ENCODE measurements at places on chromosomes 3 and 15.

DNA sequence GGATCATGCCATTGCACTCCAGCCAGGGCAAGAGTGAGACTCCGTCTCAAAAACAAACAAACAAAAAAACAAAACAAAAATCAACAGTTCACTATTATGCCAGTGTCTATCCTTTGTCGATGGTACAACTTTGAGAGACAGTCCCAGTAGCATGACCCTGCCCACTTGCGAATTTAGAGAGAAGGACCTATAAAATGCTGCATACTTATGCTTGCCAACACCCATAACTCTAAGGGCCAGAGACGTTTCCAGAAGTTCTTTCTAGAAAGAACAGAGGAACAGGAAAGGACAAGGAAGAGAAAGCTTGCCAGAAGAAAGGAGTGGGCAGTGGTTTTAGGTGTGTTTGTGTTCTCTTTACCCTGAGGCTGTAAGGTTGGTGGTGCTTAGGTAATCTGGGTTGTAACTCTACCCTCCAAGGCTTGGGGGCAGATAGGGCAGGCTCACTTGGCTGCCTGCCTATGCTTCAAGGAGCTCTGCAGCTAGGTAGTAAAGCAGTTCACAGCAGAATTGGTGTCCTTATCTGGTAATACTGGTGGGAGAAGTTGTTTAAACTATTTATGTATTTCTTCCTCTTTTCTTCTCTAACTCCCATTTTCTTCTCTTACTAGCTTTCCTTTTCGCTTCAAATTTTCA, 50.6 kb upstream of the SPPL2A start:
- no peak for DNase-seq

- DNase-seq: peak; percentile 20
Observed at GRCh38 chr3:122563717-122564025, 429 bp downstream of the PARP9 start.

- no peak for DNase-seq
Observed at GRCh38 chr15:96720251-96720650, 389.8 kb downstream of the NR2F2 start.

DNA sequence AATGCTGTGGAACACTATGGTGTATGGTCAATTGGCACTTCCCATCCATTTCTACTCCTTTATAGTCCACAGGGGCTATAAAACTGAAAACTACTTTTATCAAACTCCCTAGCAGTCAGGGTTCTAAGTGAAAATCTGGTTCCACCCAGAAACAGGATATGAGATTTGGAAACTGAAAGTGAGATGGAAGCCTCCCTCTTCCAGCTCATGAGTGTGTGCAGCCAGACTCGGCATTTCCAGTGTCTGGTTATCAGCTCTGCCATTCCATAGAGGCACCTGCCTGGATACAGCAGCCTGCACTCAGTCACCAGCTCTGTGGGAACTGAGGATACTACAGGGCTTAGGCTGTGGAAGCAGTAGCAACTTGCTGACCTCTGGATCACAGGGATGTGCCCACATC, 14.7 kb upstream of the PLA2G4F start:
- DNase-seq: no peak

DNA sequence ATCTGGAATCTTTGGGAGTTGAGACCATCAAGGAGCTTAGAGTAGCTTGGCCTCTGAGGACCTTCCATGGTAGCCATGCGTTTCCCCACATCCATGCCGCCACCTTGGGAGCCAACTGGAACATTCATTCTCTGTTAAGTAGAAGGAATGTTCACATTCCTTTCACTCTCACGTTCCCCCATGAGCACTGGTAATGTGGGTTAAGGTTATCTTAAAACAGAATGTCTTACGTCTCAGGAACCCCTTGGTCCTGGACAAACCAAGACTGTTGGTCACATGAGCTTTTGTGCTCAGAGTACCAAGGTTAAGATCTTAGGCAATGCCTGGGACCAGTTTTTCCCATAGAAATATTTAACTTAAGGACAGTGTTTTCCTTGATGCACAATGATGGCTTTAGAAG, 211.7 kb upstream of the UBE2E1 start:
- no peak for DNase-seq

DNA sequence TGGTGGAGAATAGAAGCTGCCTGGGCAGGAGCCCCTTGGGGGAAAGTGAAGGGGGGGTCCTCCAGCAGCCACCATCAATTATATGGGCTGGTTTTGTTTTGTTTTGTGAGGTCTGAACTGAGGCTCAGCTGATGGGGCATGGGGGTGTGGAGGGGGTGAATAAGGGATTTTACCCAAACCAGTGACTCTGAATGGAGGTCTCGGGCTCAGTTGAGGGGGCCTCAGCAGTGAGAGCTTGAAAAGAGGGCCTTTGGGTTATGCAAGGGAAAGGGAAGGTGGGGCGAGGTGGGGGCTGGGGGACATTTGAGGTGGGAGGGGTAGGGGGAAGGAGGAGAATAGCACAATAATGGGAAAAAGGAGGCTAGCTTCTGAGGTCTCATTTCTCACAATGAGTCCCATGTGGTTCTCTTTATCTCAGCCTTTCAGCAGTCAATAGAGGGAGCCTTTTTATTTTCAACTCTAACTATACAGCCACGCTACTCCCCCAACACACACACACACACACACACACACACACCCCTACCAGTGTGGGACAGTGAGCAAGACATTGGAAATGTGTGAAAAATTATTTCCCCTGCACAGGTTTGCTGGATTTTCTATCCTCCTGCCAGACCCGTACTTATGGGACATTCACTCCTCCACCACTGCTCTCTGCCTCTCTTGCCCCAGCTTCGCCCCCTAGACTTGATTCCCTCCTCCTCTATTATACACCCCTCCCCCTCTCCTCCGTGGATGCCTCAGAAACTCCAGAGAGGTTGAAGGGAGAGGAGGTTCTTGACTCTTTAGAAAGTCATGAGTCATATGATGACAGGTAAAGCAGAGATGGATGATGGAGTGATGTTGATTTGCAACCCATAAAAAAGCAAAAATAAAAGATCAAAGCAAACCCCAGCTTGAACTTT, 96.0 kb downstream of the GTPBP8 start:
- no peak for DNase-seq

- DNase-seq: no peak
Observed at GRCh38 chr3:68931406-68932149, 769 bp downstream of the TAFA4 start.

DNA sequence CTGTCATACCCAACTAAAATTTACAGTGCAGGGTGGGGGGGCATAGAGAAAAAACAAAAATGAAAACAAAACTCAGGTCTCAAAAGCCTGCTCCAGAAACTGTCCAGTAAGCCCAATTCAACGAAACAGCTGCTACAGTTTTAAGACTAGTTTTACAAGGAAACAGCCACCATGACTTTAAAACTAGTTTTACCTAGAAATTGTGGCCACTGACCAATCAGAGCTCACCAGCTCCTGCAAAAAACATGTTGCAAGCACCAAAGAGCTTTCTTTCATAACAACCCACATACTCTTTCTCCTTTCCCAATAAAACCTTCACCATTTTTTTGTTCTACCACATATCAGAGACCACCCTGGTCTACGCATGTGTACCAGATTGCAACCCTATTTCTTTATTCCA, 7.3 kb upstream of the CFAP91 start:
- DNase-seq: no peak

- DNase-seq: no peak
Observed at GRCh38 chr3:141391298-141391990, 23.1 kb downstream of the ZBTB38 start.

Data from CD4-positive, alpha-beta T cell treated with Interleukin-17A for 4 hours (primary cell).